ENCODE measurements at places on chromosomes 5 and 9.

- DNase-seq, result peak; percentile 2
These were observed 253.1 kb downstream of the TLR4 start for GRCh38 chr9:117957267-117957666.

- peak; percentile 79 for DNase-seq
These were observed 41.3 kb downstream of the UGCG start for GRCh38 chr9:111937781-111938426.

DNA sequence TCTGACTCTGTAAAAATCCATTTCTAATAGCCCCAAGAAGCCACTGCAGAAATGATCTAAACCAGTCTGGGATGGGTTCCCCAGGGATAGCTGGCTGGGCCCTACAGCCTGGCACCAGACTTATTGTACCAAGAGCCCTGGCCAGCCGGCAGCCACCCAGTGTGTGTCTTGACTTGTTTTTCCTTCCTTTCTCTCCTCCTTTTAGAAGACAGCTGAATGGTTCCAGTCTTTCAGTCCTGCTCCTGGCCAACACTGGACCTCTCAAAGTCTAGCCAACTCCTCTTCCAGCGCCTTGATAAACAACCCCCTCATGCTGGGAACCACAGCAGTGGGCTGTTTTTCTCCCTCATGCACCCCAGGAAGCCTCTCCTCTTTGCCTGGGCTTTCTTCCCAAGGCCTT, 34.1 kb downstream of the ATOX1 start:
- no peak for DNase-seq

DNA sequence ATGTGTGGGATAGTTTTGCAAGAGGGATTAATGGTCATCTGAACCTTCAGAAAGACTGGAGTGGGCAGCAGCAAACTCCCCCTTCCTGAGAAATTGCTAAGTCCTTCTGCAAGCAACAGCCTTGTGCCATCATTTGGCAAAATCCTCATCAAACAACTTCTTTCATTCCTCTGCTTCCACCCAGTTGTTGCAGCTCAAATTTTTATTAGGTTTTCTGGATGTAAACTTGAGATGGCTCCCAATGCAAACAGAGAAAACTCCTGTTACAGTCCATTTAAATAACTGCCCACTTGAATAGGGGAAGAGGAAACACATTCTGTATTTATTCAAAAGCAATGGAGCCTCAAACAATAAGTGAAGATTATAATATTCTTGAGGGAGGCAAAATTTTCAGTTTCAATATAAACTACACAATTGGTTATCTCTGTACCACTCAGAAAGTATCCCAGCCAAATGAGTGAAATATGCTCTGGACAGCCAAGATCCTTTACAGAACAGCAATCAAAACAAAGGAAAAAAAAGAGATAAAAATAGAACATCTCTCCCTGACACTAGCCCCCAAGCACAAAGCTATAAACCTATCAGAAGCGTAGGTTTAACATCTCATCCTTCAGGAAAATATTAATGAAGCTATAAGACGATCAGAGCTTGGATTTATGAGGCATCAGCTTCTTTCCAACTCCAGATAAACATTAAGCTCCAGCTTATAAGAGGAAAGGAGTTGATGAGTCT, 17.3 kb upstream of the DAP start:
- DNase-seq, result no peak

- DNase-seq, result no peak
These were observed 3.4 kb downstream of the PBX3 start for GRCh38 chr9:125750627-125751011.

DNA sequence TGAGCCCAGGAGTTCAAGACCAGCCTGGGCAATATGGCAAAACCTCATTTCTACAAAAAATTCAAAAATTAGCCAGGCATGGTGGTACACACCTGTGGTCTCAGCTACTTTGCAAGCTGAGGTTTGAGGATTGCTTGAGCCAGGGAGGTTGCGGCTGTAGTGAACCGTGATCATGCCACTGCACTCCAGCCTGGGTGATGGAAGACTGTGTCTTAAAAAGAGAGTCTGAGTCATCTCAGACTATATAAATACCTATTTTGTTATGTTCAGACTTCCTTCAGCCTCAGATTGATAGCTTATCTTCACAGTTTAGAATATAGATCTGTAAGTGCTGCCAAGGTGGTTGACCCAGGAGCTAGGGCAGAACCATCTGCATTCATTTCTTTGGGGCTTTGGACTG, 1.6 kb upstream of the PAIP2 start:
- no peak for DNase-seq

- DNase-seq, result no peak
These were observed 33.7 kb downstream of the AP3B1 start for GRCh38 chr5:78260771-78261170.

DNA sequence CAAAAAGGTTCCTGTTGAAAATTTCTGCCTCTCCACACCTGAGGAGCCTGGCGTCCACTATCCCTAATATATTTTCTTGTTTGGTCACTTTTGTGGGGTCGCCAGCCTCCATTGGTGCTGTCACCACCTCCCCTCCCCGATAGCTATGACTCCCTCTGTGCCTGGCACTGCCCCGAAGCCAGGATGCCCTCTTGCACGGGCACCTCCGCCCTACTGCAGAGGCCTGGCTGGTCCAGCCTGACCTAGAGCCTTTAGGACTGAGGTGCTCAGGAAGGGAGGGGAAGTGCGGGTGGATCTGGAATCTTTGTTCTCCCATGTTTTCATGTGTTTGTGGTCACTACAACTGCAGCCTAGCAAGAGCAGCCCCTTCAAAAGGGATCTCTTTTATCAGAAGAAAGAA, 62.6 kb downstream of the WNK2 start:
- DNase-seq, result no peak

DNA sequence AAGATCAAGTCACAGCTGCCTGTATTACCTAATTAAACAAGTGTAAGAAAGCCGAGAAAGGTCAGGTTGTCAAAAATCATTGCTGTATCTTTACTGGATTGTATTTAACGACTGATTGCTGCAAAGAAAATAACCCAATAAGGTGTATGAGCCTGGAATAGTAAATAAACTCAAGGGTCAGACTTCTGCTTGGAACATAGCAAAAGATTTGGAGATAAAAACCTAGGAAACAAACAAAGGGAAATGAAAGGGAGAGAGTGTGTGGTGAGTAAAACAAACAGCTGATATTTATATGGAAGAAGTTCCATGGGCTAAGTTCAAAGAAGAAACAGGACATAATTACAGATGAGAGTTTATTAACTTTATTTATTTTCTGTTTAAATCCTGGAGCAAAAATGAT, 354.0 kb downstream of the TLR4 start:
- no peak for DNase-seq

DNA sequence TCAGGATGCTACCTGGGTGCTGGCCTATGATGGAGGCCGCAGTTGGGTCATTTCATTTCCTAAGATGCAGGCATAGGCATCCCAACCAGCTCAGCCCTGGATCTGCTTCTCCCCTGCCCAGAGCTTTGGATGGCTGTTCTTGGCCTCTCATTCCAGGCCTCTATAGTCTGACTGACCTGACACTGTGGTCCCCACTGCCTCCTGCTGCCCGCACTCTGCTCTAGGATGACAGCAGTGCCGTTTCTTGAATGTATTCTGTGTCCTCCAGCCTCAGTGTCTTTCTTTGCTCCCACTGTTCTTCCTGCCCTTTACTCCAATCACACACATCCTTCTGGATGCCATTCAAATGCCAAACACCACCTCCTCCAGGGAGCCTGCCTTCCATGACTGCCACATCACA, 235.7 kb downstream of the HSPA4 start:
- peak; percentile 50 for DNase-seq

GRCh38 chr5:127666043-127666716, 17.3 kb downstream of the CTXN3 start:
- no peak for DNase-seq

- DNase-seq, result no peak
These were observed 3.0 kb downstream of the PSMB7 start for GRCh38 chr9:124412228-124412575.

DNA sequence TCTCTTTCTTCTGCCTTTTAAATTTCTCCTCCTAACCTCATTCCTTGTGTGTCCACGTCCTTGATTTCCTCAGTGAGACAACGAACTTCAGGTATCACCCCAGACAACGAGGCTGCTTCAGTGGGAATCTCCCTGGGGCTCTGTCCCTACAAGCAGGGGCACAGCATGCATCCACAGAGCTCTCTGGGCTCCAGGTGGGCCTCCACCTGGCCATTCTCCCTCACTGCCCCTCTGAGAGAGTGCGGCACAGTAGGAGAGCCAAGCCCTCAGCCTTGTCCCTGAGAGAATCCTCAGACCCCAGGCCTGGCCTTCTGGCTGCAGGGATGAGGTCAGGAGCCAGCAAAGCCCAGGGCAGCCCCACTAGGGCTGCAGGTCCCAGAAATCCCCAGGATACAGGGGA, 105.3 kb downstream of the LHFPL2 start:
- no peak for DNase-seq

DNA sequence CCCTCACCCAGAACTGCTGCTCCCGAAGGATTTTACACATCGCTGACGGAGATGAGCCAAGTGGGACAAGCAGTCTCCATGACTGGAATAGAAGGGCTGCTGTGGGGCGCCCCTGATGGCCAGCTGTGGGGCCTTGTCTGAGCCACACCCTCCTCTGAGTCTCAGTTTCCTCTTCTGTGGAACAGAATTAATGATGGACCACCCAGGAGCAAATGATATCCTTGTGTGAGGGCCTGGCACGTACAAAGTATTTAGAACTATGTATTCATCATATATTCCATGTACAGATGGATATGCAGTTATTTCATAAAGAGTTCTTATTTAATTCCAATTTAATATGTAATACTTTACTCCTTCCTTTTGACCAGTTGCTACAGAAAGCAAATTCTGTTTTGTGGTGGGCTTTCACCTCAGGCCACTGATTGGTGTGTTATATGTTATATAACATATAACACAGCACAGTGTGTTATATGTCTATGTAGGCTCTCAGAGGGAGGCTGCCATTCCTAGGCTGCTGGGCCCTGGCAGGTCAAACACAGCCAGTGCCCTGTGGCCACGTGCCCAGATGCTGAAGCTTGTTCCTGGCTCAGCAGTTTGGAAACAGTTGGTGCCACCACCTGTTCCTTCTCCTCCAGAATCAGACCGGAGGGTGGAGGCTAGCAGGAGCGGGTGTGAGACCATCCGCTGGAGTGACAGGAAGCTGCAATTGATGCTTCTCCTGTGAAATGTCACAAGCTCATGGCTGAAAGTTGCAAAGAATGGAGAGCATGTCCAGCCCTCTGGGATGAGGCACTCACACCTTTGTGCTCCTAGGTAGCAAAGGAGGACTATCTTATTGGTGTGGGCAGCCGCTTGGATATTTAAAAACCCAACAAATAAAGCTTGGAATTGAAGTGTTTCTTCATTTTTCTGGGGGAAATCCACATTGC, 4.4 kb upstream of the FGD3 start:
- DNase-seq, result no peak

- no peak for DNase-seq
These were observed 8.1 kb downstream of the SLC12A7 start for GRCh38 chr5:1103505-1104326.

DNA sequence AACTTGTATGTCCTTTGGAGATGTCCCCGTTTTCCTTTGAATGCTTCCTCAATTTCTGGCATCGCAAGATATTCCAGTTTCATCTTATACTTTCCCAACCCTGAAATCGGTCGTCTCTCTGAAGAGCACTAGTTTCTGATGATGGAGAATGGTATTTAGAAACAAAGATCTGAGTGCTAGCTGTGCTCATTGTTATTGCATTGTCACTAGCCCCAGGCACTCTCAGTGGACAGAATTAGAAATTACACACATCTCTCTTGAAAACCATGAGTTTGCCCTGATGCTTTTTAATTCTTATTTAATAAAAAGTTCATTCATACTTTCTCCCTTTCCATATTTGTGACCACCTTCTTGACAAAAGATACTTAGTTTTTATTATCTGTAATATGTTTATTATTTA, 67.7 kb downstream of the C9orf152 start:
- DNase-seq, result no peak

DNA sequence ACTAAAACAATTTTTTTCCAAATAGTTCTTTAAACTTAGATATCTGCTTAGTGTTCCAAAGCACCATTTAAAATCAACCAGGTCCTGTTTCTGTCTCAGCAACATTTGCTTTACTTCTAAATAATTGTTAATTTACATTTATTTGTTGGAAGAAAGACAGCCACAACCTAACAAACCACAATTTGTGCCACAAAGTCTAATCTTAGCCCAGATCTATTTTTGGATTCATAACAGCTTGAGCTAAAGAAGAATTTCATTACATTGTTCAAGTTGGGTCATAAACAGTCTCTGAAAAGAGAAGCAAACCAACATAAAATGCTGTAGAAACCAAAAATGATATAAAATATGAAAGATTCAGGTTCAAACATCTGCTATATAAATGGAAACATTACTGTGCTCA, 24.4 kb downstream of the MLLT3 start:
- DNase-seq, result no peak

- DNase-seq, result peak; percentile 30
These were observed 101.5 kb downstream of the TAF11L14 start for GRCh38 chr5:17735761-17736160.

GRCh38 chr5:109744261-109744660, 54.5 kb downstream of the MAN2A1 start:
- no peak for DNase-seq

- no peak for DNase-seq
These were observed 104.6 kb upstream of the TNFAIP8 start for GRCh38 chr5:119250946-119251901.

DNA sequence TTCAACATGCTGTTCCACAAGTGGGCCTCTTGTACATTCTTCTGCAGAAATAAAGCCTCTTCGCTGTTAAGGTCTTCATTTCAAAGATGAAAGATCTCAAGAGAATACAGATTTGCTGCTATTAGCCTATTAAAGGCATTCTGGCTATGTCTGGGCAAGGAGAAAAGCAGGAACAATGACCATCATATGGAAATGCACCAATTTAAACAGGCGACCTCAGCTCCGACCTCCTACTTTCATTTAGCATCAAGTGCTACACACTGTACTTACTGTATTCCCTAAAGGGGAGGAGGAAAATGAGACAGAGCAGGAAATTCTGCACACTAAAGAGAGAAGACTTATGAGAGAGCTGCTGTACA, 64.8 kb downstream of the HABP4 start:
- no peak for DNase-seq

- peak; percentile 31 for DNase-seq
These were observed 27.6 kb upstream of the TSLP start for GRCh38 chr5:111043712-111044506.

DNA sequence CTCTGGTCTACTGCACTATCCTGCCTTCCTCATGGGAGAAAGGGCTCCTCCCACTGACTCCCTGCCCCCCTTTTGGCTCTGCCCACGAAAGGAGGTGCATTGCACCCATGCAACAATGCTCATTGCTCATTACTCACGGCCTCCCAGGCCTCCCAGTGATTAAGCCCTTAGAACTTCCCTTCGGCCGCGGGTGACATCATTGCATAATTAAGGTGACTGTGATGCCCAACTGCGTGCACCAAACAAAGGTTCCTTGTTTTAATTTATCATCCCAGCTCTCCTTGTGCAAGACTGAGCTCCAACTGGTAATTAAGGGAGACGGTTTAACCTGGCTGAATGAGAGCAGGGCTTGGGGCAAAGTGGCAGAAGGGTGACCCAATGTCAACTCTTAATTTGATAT, 180.4 kb downstream of the GAS1 start:
- DNase-seq, result peak; percentile 73

All from NB4 (cell line).